ENCODE measurements at places on chromosomes 1 and 21. TPM values are rescaled to one million over a fixed set of nuclear protein-coding genes. Genes with fewer than 3 reads are reported as not detected.

- no peak for DNase-seq
- H3K4me3 ChIP-seq: no peak overlapping the region
Observed at GRCh38 chr1:208139434-208140045, 104.6 kb downstream of the PLXNA2 start.

GRCh38 chr1:16984717-16985116 is 4.3 kb upstream of the MFAP2 start:
- no peak overlapping the region for H3K4me3 ChIP-seq
- H3K27me3 ChIP-seq: peaks cover 5% of the 10 kb centered on the region
- peak overlapping the region; percentile 63 for H3K27ac ChIP-seq
- H3K4me1 ChIP-seq: no peaks in the 10 kb centered on the region
- DNase-seq: peak; percentile 34

DNA sequence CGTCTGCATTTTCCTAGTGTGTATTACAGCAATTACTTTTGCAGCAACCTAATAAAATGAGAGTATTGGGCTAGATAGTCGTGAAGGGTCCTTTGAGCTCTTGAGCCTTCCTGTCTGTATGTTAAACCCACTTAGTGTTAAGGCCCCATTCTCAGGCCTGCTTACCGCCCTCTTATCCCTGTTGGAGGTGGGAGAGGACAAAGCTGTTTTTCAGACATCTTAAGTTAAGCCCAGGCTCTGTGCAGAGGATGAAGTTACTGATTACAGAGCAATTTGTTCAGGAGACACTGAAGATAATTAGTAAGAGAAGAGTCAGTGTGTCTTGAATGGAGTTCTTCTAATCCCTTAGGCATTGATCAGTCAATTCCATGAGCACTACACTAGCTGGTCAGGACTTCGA is 114.6 kb downstream of the UCK2 start:
- H3K27me3 ChIP-seq: no peaks in the 10 kb centered on the region
- no peaks in the 10 kb centered on the region for H3K4me1 ChIP-seq
- no peaks in the 10 kb centered on the region for H3K36me3 ChIP-seq
- no peak for DNase-seq

VASH2 gene
- 0.25 TPM for total RNA-seq

TFF3 gene
- 6.9 TPM for total RNA-seq

Measured in adrenal gland (tissue), 19 donors.